ENCODE measurements at places on chromosomes 1 and 21.

DNA sequence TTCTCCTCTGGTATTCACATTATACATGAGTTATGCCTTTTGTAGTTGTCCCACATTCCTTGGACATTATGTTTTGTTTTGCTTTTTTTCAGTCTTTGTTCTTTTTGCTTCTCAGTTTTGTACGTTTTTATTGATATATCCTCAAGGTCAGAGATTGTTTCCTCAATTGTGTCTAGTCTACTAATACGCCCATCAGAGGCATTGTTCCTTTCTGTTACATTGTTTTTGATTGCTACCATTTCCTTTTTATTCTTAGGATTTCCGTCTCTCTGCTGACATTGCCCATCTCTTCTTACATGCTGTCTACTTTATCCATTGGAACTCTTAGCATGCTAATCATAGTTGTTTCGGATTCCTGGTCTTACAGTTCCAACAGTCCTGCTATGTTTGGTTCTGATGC lies 27.8 kb upstream of the MPC2 start:
- no peak for DNase-seq

- no peak for DNase-seq
Observed at GRCh38 chr1:169546087-169546995, 39.9 kb downstream of the F5 start.

DNA sequence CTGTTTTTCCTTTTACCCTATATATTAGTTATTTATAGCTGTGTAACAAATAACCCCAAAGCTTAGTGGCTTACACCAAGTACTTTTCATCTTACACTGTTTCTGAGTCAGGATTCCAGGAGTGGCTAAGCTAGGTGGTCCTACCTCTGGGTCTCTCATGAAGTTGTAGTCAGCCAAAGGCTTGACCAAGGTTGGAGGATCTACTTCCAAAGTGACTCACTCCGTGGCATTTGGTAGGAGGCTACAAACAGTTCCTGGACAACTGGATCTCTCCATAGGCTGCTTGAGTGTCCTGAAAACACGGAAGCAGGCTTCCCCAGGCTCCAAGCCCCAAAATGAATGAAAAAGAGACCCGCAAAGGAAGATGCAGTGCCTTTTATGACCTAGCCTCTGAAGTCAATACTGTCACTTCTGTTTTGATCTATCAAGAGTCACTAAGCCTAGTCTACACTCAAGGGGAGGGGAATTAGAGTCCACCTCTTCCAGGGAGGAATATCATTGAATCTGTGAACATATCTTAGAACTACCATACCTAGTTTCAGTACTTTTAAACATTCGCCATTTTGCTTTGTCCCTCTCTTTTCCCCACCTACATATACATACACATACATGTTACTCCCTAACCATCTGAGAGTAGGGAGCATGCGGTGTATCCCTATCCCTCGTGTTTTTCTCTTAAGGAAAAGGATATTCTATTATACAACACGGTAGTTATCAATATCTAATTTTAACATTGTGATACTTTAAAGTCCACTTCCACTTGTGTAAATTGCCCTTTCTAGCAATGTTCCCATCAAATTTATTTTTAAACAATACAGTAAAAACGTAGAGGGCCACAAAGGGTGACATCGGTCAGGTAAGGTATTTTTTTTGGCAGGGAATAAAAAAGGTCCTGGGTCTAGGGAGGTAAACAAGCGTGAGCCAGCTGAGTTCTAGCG lies 67.2 kb downstream of the SLC35A3 start:
- no peak for DNase-seq

- DNase-seq: no peak
Observed at GRCh38 chr21:28795251-28795650, 197.4 kb downstream of the LTN1 start.

- no peak for DNase-seq
Observed at GRCh38 chr1:222950892-222951291, 136.1 kb downstream of the DISP1 start.

DNA sequence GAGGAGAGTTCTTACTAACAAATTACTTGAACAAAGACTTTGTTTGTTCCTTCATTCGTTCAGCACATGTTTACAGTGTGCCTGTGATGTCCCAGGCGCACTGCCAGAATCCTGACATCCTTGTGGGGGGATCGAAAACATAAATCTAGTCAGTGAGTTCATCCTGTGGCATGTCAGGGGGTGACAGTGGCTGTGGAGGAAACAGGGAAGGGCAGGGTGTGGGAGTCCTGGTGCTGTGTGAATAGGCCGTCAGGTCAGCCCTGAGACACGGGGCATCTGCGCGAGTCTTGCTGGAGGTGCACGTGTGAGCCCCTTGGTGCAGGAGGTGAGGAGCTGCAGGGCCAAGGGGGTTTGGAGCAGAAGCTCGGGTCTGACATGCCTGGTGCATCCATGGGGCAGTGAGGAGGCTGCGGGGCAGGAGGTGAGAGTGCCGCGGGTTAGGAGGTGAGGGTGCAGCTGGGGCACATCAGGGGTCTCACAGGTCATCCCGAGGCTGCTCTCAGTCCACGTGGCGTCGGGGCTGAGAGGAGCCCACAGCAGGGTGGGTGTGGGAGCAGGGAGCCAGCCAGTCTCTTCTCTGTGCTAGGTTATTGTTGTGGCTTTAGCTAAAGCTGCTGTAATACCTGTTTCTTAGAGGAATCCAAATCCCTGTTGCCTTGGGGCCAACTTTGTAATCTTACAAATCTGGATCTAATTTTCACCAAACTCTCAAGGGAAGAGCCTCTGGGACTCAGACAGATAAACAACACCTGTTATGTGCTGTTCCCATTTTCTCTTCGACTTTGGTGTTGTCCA lies 93.4 kb downstream of the PCBP3 start:
- DNase-seq: no peak

DNA sequence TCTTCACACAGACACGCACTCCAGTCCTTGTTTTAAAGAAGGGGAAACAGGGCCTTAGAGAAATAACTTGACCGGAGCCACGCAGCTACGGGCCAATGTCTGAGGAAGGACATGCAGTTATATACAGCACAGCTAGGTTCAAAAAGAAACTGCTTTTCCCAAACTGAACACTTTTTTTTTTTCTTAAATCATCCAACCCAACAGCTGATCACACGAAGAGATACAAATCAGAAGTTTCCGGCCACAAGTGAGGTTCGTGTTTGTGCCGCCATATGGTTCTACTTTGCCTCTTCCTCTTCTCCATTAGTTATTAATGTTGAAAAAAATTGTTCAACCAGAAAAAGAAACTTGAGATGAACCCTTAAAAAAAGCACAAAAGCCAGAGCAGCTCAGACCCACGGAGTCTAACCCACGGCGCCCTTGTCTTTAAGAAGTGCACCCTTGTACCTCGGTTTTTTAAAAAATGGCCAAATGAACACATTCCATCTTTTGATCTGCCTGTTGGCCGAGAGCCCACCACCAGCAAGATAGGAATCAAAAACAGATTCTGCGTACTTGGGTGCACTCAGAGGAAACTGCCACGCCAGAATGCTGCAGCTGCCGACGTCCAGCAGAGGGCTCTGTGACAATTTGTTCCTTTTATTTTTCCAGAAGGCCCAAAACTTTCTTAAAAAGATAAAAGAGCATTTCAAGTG lies 78.9 kb downstream of the SLC66A1 start:
- peak; percentile 64 for DNase-seq

- no peak for DNase-seq
Observed at GRCh38 chr21:43734928-43735229, 15.9 kb downstream of the PDXK start.

DNA sequence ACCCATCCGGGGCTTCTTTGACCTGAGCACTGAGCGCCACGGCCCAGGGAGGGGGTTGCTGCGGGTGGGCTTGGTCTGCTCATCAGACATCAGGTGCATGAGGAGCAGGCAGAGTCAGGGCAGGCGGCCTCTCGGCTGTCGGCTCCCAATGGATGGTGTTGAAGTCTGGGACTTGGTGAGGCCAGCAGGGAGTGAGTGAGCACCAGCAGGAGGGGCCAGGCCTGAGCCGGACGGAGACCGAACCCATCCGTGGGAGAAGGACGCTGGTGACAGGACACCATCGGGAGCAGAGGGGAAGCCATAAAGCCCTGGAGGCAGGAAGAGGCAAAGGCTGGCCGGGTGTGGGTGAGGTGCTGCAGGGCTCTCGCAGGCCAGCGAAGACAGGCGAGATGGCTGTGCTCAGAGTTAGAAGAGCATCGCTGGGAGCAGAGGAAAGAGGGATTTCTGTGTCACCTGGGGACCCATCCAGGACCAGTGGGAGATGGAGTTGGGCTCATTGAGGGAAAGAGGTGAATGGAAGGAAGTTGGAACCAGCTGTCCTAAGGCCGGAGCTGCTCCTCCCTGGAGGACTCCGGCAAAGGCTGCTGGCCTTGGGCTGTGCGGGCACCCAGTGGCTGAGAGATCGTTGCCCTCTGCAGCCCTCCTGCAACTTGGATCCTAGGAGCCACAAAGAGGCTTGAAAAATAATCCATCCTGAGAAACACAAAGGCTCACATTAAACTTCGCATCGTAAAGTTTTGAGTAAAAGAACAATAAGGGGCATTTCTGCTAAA lies 49.9 kb downstream of the PDE9A start:
- no peak for DNase-seq

DNA sequence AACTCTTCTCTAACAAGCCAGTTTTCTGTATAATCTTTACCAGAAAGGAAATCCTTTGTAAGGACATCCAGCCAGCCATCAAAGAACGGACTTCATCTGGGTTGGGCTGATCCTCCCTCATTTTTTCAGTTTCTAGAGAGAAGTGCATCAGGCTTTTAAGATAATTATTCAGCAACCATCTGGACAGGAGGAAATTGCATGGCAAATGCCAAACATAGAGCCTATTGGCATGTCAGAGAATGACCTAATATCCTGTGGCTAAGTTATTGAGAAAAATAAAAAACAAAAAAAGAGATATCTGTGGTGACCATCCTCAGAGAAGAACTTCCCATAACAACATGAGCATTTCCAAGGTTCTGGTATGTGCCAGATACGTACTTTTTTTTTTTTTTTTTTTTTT lies 74.9 kb upstream of the BEND5 start:
- DNase-seq: no peak

GRCh38 chr1:35561297-35561971 lies 3.8 kb downstream of the NCDN start:
- no peak for DNase-seq

- peak; percentile 95 for DNase-seq
Observed at GRCh38 chr1:27603681-27604578, at the start of gene AHDC1. Gene AHDC1 (minus strand): TSS chr1:27604144. CDS start chr1:27552115, 52,029 bp downstream.

GRCh38 chr1:227603327-227603726 lies 40.0 kb downstream of the ZNF678 start:
- DNase-seq: no peak

Measured in GM12892 (cell line).